ENCODE measurements at places on chromosomes 6 and 20.

DNA sequence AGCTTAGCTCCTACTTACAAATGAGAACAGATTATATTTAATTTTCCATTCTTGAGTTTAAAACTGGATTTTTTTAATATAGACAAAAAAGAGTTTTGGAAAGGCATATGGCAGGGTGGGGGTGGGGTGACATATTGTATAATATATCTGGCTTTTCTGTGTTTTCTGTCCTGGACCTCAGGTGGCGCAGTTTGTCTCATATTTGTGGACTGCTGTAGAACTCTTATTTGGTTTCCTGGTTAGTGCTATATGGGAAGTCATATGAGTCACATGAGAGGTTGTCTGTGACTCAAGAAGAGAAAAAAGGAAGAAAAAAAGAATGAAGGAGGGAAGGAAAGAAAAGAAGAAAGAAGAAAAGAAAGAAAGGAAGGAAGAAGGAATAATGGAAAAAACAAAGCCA, 131.8 kb downstream of the CLVS2 start:
- DNase-seq, result no peak

DNA sequence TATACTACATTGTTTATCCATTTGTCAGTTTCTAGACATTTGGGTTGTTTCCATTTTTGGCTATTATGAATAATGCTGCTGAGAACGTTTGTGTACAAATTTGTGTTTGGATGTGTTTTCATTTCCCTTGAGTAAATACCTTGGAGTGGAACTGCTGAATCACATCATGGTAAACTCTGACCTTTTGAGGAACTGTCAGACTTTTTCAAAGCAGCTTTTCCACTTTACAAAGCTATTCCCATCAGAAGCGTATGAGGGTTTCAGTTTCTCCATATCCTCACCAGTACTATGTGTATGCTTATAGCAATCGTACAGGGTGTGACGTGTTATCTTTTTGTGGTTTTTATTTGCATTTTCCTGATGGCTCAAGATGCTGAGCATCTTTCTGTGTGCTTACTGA, 103.7 kb downstream of the MYO6 start:
- no peak for DNase-seq

DNA sequence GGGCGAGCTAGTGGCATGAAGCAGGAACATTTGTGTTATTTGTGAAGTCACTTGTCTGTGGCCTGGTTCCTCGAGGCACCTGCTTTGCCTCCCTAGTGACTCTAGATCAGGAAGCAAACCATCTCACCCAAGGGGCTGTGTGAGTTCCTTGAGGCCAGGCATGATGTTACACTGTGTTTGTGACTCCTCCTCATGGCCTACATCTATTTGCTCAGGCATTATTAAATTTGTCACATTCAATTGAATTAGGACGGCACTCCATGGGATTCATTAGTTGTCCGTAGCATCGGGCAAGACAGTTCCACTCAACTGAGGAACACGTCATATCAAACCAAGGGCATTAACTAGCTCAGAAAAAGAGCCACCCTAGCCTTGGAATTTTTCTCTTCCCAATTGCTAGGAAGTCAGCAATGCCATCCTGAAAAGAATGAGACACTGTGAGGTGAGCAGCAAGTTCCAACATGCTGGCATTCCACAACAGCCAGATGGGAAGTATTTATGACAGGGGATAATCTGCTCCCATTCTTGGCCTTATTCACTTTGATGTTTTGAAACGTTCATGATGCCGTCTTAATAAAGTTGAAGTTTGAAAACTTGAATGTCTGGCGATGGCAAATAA, 17.2 kb downstream of the TMEM200A start:
- no peak for DNase-seq

DNA sequence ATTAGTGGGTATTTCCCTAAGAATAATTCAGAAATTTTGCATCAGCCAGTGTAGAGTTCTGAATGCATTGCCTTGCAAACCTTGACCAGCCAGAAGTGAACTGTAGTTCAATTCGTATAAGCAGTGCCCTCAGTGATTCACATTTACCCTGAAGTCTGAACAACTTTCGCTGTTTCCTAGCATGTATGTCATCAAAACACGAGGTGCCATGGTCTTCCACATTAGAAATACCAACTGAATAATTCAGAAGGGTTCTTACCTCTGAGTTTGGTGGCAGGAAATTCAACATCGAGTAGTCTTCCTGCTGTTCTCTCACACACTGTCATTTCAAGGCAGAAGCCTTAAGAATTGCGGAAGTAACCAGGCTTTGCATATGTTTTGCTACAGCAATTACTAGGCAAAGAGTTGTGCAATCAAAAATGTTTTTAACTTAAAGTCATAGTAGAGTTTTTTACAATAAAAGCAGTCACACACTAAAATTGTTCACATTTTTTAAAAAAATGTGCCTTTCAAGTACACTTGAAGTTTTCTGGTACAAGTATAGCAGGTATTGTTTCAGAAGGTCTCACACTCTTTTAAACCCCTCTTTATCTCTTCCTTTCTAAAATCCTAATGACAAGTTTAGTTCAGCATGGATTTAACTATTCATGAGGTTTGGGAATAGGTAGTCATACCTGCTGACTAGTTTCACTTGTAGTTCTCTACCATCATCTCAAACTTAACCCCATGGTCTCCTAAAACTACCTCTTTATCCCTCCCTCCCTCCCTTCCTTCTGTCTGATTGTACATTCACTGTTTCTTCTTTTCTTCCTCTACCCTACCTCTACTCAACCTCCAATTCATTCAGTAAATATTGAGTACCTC, 118.3 kb downstream of the STXBP5 start:
- no peak for DNase-seq

GRCh38 chr6:151452750-151453427, 963 bp upstream of the RMND1 start:
- DNase-seq, result no peak

- no peak for DNase-seq
Measured at GRCh38 chr6:77205936-77206335, 257.4 kb downstream of the HTR1B start.

DNA sequence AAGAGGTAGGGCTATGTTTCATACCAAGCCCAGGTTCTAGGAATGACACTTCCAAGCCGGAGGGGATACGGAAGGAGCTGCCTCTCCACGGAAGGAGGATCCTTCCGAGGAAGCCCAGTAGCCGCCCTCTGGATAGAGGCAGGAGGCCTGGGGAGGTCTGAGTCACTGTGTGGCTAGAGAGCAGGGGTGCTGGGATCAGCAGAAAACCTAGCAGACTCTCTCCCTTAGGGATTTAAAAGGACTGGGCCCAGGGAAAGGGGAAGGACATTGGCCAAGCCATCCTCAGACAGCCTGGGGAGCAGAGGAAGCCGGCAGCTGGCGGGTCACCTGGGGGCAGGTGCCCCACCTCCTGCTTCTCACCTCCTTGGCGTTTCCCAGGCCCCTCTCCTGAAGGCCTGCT, 36.6 kb upstream of the NFATC2 start:
- DNase-seq, result no peak

DNA sequence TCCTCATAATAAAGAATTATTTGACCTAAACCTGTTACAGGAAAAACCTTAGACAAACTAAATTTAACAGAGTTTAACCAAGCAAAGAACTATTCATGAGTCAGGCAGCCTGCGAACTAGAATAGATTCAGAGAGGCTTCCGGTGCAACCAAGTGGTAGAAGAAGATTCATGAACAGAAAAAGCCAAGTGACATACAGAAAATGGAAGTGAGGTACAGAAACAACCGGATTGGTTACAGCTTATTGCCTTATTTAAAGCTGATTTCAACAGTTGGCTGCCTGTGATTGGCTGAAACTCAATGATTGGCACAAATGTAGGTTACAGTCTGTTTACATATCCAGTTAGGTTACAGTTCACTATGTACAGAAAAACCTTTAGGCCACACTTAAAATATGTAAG, 10.1 kb downstream of the PPP1R3G start:
- DNase-seq, result no peak

DNA sequence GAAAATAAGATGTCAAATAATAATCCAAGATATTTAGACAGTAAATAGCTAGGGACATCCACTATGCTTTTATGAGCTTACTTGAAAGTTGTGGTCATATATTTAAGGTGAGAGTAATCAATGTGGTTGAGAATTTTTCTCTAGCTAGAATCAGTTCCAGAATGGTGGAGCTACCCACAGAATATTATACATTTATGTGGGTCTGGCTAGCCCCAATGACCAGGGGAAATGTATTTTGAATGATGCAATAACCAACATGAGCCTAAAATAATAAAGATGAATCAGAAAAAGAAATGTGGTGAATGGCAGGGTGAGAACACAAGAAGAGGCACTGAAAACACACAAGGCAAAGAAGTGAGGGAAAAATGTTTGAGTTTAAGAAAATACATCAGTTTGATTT, 325.7 kb downstream of the TBC1D32 start:
- DNase-seq, result no peak

DNA sequence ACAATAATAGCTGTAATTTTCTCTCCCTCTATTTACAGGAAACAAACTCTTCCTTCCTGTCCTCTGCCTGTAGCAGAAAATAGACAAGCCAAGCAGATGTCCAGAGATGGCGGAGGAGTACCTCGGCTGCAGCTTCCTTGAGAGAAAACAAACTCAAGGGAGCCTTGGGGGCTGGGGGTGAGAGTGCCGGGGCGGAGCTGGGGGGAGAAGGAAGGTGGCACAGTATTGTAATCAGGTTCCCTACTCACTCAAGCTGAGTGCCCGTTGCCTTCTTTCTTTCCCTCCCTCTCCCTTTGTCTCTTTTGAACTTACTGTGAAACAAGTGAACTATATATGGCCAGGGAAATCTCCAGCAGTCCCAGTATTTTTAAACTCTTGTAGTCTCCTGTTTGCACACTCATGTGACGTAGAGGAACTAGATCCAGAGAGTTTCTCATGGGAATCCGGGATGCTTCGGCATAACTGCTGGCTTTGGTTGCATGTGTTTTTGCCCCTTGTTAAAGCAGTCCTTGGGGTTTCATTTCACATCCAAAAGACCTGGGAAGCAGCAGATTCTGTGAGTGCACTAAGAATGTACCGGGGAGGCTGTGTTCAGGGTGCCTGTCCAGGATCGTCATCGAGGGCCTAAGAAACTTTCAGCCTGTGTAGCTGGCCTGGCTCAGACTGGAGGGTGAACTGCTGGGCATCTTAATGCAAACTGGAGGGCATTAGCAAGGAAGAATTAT, 44.6 kb upstream of the HDDC2 start:
- no peak for DNase-seq

- DNase-seq, result no peak
Measured at GRCh38 chr6:53691252-53691651, 25.7 kb upstream of the KLHL31 start.

- DNase-seq, result no peak
Measured at GRCh38 chr6:45470131-45470738, 92.5 kb upstream of the SUPT3H start.

GRCh38 chr6:122799916-122800686, 11.0 kb downstream of the SMPDL3A start:
- DNase-seq, result no peak

DNA sequence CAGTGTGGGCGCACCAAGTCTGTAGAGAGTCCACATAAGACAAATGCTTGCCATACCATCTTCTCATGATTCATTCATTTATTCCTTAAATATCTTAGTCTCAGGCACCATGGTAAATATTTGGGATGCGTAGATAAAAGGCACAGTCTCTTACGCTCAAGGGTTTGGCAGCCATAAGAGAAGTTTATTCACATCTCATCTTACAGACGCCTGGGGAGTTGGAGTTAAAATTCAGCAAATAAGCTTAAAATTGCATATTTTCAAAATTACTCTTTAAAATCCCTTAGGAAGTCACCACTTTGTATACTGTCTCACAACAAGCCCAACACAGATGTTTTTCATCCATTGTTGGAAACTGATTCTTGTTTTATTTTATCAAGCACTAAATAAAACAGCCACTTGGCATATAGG, 363.3 kb downstream of the KIF16B start:
- DNase-seq, result no peak

GRCh38 chr6:54463354-54464024, 155.2 kb downstream of the TINAG start:
- DNase-seq, result no peak

GRCh38 chr6:139801571-139802321, 427.3 kb upstream of the CITED2 start:
- DNase-seq, result no peak

DNA sequence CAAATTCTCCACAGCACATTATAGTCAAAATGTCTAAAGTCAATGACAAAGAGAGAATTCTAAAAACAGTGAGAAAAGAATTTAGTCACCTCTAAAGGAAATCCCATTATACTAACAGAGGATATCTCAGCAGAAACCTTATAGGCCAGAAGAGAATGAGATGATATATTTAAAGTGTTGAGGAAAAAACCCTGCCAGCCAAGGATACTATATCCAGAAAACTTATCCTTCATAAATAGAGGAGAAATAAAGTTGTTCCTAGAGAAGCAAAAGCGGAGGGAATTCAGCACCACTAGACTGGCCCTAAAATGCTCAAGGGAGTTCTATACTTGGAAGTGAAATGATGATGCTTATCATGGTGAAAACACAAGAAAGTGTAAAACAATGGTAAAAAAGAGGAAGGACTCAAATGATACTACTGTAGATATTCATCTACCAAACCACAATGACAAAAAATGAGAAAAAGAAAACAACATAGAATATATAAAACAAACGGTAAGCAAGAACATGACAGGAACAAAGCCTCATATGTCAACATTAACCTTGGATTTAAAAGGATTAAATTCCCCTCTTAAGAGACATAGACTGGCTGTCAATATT, 16.7 kb downstream of the GPRC6A start:
- no peak for DNase-seq

- DNase-seq, result no peak
Measured at GRCh38 chr6:143253586-143253985, 192.9 kb downstream of the AIG1 start.

GRCh38 chr20:20820104-20820503, 107.7 kb upstream of the RALGAPA2 start:
- DNase-seq, result no peak

- DNase-seq, result no peak
Measured at GRCh38 chr20:44211177-44212039, 837 bp upstream of the OSER1 start.

DNA sequence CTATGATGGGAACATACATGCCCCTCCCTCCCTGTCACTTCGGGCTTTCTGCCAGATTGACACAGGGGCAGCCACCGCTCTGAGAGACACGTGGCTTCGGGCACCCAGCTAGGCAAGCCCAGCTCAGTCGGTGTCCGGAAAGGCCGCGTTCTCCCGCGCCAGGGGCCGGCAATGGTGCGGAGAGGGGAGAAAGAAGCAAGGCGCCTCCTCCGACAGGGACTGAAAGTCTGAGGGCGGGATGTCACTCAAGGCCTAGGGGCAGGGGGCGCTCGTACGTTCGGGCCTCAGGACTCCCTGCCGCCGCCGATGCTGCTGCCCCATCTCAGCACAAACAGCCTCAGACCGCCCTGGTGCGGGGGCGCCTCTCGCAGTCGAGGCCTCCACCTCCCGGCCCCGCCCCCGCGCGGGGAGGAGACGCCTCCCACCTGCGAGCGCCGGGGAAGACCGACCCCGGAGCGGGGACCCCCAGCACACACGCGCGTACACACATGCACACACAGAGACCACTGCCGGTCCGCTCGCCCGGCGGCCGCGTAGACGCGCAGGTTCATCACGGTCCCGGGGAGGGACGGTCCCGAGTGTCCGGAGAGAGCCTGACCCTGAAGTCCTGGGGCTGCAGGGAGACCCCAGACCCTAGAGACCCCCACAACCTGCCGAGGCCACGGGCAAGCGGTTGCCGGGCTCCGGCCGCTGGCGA, 1.9 kb downstream of the GRM4 start:
- no peak for DNase-seq

Data from esophagus squamous epithelium (tissue), 5 donors.